ENCODE measurements at places on chromosomes 5 and 9.

- peak; percentile 8 for DNase-seq
These were observed 68.6 kb upstream of the DPYSL3 start for GRCh38 chr5:147578228-147579024.

GRCh38 chr9:137731216-137731946 lies 112.6 kb downstream of the EHMT1 start:
- DNase-seq, result no peak

DNA sequence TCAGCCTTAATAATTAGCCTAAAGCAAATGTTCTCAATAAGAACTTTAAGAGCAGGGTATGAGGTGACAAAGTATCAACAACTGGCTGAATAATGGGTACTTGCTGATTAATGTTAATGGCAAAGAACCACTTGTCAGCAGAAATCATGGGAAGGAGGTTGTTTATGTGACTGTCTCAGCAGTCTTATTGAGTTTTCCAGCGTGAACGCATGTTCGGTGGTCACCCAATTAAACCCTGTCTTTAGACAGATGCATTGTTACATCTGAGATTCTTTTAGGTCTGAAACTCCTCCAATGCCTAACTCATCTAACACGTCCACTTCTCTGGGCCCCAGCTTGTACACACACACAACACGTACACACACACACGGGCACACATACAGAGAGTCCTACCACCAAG lies 18.2 kb upstream of the TSSK1B start:
- DNase-seq, result no peak

DNA sequence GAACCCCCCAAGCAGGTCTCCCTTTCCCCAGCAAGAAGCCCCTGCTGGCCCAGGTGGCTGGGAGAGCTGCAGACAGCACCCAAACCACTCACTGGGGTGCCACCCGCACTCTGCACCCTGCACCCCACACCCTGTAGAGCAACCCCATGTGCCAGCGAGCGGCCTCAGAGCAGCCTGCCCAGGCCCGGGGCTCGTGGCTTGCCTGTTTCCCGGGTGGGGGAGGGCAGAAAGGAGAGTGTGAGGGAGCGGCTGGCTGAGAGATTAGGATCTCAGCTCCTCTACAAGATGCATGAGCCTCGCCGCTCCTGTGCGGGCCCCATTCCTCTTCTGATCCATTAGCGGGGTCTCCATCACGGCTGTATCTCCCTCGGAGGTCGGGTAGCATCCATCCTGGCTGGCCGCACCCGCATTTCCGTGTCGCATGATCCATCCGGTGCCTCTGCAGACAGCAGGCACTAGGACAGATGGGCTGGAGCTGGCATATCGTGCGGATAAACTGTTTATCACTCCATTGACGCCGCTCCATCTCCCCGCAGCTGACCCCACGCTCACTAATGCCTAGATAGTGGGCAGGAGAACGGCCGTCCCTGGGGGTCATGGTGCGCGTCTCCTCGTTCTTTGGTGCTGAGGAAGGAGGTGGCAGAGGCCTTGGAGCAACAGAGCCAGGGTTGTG lies 54.4 kb downstream of the MRPL36 start:
- no peak for DNase-seq

DNA sequence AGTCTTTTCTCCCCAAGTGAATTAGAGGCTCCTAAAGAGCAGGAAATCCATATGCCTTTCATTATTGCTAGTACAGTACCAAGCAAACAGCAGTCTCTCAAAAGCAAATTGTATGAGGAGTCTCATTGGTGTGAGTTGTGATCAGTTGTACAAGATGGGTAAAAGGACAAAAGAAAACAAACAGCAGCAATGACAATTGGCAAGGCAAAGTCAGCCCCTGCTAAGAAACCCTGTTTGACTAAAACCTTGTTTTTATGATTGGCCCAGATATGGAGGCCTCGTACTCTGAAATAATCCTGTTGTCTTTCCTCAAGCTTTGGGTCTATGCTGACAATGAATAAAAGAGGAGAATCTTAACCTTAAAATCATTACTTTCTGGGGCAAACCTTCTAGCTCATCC lies 69.8 kb downstream of the FOXD1 start:
- DNase-seq, result no peak

GRCh38 chr5:76331126-76331525 lies 72.0 kb upstream of the IQGAP2 start:
- no peak for DNase-seq

- no peak for DNase-seq
These were observed 53.5 kb upstream of the EQTN start for GRCh38 chr9:27350382-27350976.

DNA sequence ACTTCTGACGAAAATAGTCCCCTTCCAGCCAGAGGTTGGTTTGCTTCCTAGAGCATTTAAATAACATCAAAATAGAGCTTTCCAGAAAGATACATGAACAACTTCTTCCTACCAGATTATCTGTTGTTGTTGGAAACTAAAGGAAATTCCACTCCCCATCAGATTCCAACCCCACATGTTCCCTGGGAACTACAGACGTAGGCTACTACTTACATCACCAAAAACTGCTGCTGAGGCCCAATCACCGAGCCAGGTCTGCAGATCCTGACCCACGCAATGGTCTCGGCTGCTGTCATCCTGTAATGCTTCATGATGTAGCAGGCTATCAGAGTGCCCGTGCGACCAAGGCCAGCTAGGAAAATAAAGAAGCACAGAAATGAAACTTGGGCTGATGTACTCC lies 73.4 kb downstream of the HABP4 start:
- no peak for DNase-seq

DNA sequence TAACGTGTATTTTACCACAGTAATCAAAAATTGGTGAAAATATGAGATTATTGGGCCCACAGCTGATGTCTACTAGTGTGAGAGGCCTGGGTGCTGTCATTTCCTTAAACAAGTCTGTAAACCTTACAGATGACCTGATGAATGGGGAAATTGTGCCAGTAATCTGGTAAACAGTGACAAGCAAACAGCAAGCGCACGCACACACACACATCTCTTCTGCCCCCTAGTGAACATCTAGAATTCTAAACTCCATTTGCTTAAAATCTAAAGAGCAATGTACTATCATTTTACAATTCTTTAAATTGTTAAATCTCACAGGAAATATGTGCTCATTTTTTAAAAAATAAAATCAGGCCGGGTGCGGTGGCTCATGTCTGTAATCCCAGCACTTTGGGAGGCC lies 7.5 kb upstream of the RAPGEF1 start:
- no peak for DNase-seq

GRCh38 chr5:94025788-94026473 lies 284.5 kb upstream of the POU5F2 start:
- no peak for DNase-seq

DNA sequence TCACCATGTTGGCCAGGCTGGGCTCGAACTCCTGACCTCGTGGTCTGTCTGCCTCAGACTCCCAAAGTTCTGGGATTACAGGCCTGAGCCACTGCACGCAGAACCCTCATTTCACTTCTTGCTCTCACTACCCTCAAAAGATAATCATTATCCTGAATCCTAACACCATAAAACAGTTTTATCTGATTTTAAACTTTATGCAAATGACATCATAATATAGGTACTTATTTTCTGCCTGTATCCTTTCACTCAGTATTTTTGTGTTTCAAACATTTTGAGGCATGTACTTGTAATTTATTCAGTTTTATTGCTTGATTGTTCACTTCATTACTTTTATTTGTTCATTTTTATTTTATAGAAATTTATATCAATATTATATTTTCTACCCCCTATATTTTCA lies 719.2 kb upstream of the ARRDC3 start:
- no peak for DNase-seq

GRCh38 chr9:13146840-13147239 lies 132.7 kb downstream of the MPDZ start:
- DNase-seq, result no peak

DNA sequence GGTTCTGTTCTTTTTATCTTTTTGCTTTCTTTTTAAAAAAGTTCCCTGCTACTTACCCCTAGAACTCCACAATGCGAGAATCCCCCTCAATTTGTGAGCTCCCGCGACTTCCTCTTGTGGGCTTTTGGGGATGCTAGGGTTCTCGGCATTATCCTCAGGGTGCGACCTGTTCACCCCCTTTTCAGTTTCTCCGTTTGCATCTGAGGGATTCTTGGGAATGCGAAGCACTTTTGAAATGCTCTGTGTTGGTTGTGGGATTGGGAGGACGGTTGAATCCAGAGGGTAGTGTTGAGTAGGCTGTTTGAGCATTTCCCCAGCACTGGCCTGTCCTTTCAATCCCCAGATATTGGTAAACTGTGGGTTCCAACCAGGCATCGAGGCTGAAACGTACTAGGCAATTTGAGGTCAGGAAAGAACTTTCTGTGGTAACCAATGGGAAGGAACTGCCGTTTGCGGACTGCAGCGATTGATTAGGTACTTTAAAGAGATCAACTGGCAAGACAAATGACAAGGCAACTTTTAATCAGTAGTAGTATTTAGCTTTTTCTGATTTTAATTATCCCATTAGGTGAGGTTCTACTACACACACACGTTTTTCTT lies 415 bp downstream of the XRCC4 start:
- no peak for DNase-seq

GRCh38 chr5:139058121-139058520 lies 140.0 kb downstream of the SIL1 start:
- no peak for DNase-seq

- peak; percentile 68 for DNase-seq
These were observed at the start of gene CER1 for GRCh38 chr9:14722391-14723035. Gene CER1, minus strand, starts transcription at chr9:14722733. Its CDS starts 61 bp downstream, at chr9:14722672.

DNA sequence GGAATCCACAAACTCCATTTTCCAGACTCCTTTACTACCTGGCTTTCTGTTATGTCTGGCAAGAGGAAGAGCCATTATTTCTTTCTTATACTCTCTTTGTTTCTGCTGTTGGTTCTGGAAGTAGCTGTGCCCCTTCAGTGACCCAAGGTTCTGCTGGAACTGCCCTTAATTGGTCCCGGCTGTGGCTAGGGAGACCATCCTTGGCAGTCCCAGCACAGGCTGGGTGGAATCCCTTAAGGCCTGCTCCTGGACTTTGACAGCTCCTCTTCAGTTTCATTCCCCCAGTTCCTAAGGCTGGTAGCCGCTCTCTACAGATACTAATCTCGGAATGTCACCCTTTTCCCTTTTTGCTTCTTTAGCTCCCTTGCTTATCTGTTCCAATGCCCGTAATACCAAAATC lies 81.9 kb upstream of the GLIS3 start:
- DNase-seq, result no peak

GRCh38 chr5:56207537-56207936 lies 25.6 kb downstream of the ANKRD55 start:
- DNase-seq, result no peak

DNA sequence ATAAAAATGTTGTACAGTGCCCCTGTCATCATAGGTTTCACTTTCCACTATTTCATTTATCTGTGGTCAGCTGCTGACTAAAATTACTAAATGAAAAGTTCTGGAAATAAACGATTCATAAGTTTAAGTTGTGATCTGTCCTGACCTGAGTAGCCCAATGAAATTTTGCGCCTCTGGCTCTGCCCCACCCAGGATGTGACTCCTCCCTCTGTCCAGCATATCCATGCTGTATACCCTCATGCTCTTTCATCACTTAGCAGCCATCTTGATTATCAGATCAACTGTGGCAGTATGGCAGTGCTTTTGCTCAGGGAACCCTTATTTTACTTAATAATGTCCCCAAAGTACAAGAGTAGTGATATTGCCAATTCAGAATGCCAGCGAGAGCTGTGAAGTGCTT lies 97.3 kb downstream of the STARD4 start:
- no peak for DNase-seq

- no peak for DNase-seq
These were observed 56.2 kb downstream of the PTCD2 start for GRCh38 chr5:72376381-72376780.

GRCh38 chr5:16807547-16807864 lies 128.6 kb downstream of the MYO10 start:
- DNase-seq, result no peak

DNA sequence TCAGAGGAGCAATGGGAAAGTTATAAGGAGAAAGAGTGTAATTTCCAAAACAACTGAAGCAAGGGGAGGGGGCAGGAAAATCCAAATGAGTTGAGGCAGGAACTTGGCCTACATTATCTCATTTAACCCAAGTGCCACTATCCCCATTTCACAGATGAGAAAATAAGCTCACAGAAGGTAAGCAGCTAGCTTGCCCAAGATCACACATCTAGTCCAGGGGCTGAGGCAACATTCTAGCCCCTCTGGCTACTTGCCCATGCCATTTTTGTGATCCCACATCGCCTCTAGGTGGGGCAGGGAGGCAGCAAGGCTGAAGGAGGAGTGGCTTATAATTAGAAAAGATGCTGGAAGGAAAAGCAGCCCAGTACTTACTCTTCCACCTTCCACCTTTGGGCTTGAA lies 2.6 kb upstream of the PSIP1 start:
- DNase-seq, result no peak

GRCh38 chr5:75522025-75522424 lies 10.3 kb downstream of the POLK start:
- DNase-seq, result no peak

DNA sequence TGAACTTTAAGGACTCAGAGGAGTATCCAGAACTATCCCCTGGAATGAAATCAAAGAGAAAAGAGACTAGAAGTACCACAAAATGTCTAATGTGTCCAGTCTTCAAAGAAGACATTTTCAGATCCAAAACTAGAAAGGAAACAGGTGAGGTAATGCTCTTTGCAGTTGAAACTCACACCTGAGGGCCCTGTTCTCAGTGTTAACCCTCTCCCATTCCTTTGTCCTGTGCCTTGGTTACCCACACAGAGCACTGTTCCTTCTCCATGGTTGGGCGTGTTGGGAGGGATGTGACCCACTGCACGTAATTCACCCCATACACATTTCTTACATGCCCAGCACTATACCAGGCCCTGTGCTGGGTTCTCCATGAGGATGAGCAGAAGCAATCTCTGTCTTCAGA lies 21.3 kb downstream of the MSANTD3 start:
- DNase-seq, result no peak

GRCh38 chr5:56961746-56962145 lies 9.8 kb upstream of the MIER3 start:
- DNase-seq, result no peak

Measured in NCI-H1092 (cell line).